H7 (cell line): ENCODE measurements at places on chromosomes 3 and 15.

GRCh38 chr3:10781981-10782380 is 34.0 kb upstream of the SLC6A11 start:
- DNase-seq: no peak

DNA sequence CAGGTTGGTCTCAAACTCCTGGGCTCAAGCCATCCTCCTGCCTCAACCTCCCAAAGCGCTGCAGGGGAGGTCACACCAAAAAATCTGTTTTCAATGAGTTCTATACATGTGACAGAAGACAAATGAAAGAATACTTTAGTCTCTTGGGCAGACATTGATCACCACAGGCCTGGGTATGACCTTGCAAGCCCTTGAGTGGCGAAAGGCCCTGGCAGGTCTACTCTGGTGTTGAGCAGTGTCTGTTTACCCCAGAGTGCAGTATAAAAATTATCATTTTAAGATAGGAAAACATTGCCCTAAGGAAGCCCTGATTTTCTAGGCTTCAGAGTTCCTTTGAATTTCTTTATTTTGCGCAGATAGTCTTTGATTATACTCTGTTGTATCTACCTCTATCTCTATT is 61.6 kb upstream of the GBE1 start:
- DNase-seq: no peak

DNA sequence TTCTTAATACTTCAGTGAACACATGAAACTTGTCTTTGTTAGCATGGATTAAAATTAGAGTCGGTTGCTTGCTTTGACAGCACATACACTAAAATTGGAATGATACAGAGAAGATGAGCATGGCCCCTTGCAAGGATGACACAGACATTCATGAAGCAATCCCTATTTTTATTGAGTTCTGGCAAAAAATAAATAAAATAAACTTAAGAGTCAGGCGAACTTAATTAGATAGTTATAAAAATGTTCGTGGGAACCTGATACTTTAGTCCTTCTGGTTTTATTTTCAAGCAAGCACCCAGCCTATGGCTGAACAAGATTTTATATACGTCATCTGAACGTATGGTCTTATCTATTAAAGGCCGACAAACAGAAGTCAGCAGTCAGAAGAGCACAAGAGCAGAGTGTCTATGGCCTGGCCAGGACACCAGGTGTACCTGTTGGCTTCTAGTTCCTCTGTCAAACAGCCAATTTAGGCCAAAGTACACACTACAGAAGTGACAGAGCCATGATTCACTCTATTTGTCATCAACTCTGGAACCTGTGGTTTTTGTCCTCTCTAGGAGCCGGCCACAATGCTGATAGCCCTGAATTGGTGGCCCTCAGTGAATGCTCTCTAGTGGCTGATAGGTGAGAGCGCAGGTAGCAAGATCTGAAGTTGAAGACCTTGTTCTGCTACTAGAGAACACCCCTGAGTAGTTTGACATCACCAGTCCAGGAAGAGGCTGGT is 64.3 kb downstream of the LEO1 start:
- DNase-seq: peak; percentile 39

DNA sequence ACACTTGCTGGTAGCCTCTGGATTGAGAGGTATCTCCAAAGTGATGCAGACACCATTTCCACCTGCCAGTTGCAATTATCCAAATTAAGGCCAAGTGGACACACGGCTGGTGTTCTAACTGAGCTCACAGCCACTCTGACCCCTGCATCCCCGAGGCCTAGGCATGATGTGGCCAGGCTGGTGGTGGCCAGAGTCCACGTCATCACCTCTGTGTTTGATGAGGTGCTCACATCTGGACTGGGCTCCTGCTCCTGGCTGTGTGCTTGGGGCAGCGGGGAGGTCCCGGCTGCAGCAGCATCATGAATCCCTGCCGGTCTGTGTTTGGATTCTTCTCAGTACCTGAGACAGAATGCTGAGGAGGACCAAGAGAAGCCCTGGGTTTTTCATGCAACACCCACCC is 4.9 kb downstream of the OXTR start:
- DNase-seq: no peak
